Liver (tissue), 10 donors: ENCODE measurements at places on chromosomes 6 and 20. TPM values are rescaled to one million over a fixed set of nuclear protein-coding genes. Genes with fewer than 3 reads are reported as not detected.

DNA sequence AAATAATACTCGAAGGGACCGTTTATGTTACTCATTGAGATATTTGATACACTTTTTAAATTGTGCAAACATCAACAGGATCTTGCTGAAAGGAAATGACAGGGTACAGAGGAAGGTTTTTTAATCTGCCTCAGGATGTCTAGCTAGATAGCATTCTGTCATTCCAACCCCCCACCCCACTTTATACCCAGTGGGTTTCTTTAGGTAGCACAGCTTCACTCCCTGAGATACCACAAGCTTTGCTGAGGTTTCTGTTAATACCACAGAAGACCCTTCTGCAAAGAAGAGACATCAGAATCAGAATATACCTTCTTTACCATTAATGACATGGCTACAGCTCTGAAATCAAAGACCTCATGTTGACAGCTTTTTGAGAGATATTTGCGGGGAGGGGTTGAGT is 1.3 kb downstream of the PHACTR2 start:
- H3K4me1 ChIP-seq: no peaks in the 10 kb centered on the region
- peak overlapping the region; percentile 90 for H3K27ac ChIP-seq
- no peaks in the 10 kb centered on the region for H3K36me3 ChIP-seq
- H3K4me3 ChIP-seq: peak overlapping the region; percentile 77

PSORS1C2 gene
- polyA plus RNA-seq: not detected

ZSCAN16 gene
- 1.9 TPM for polyA plus RNA-seq

DNA sequence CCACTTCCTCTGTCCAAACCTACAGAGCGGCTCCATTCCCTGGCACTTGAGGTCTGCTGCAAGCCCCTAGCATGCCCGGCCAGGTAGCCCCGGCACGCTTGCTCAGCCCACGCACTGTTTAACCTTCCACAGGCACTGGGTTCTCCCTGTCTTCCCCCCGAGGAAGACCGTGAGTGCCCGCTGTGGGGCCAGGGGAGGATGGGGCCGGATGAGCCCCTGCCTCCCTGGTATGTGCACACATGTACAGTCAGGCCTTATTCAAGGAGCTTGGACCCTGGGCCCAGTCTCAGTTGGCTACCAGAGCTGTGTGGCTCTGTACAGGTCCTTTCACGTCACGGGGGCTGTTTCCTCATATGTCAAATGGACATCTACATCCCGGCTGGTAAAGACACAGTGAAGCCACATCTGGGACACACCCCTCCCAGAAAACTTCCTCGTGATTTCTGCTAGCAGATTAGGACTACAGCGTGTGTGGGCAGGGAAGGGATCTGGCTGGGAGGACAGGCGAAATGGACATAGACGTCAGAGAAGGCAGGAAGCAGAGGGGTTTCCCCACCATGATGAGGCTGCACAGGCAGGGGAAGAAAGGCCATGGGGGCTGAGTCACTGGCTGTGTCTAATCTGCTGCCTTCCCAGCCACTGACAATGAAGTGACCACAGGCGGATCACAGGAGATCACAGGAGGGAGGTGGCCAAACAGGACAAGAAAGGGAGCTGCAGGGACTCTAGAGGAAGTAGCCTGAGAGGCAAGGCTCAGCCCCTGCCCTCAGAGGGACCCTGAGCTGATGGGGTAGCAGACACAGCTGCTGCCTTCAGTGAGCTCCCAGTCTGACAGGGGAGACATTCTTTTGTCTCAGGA is 62.9 kb downstream of the MRPL14 start:
- no peaks in the 10 kb centered on the region for H3K36me3 ChIP-seq
- H3K27ac ChIP-seq: peak overlapping the region; percentile 27
- no peaks in the 10 kb centered on the region for H3K4me1 ChIP-seq
- no peak for DNase-seq
- no peak overlapping the region for H3K4me3 ChIP-seq

DNA sequence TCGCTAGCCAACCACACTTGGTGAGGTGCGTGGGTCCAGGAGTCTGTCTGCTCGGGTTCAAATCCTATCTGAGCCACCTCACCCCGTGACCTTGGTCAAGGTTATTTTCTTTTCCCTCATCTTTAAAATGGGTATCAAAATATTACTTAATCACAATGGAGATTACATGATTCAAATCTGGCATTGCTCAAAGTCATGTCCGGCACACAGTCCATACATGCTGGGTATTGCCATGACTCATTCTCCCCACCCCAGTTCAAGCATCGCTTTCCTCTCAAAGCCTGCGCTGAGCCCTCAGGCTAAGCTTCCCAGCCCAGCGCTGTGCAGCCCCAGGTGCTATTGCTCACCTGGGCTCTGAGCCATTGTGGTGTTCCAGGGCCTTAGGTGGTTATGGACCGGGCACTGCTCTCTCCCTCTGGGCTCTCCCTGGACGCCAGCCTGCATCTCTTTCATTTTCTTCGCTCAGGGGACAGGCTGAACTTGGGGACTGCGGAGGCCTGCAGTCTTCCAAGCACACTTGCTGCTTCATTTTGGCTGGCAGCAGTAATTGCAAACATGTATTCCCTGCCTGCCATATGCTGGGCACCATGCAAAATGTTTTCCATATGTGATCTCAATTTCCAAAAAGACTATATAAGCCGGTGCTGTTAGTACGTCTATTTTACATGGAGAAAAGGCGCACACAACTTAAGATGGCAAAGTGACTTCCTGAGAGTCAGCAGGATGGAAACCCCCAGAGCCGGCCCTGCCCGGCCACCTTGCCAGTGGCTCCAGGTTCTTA is 27.3 kb downstream of the WRNIP1 start:
- H3K4me1 ChIP-seq: no peaks in the 10 kb centered on the region
- no peaks in the 10 kb centered on the region for H3K36me3 ChIP-seq
- H3K4me3 ChIP-seq: no peak overlapping the region
- H3K27me3 ChIP-seq: no peaks in the 10 kb centered on the region
- DNase-seq: no peak

GRCh38 chr6:118776607-118777549 is 117.1 kb upstream of the ASF1A start:
- no peaks in the 10 kb centered on the region for H3K36me3 ChIP-seq
- H3K4me3 ChIP-seq: no peak overlapping the region
- no peaks in the 10 kb centered on the region for H3K27me3 ChIP-seq
- no peaks in the 10 kb centered on the region for H3K4me1 ChIP-seq
- no peak overlapping the region for H3K27ac ChIP-seq

CRYBG1 gene
- 2.3 TPM for polyA plus RNA-seq
